Activated CD8-positive, alpha-beta memory T cell treated with anti-CD3 and anti-CD28 coated beads for 1 hour (primary cell): ENCODE measurements at places on chromosomes 4 and X.

GRCh38 chrX:10620121-10620699, at the start of gene MID1:
Gene MID1 (minus strand): TSS chrX:10620585. CDS start chrX:10567547, 53,038 bp downstream.
- DNase-seq, result no peak

DNA sequence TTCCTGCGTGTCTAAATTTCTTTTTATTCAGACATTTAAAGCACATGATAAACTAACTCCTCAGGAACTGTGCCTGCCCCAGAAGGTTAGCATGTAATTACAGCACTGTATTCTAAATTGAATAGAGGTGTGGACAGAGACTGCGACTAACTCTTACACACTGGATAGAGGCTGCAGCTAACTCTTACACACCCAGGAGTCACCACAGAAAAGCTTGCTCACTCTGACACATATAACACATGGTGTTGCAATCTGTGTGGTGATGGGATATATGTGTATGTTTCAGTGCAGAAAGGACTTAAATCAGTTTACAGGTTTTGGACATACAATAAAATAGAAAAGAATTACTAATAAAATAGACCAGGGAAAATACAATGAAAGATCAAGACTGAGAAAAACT, 41.5 kb downstream of the SMAD1 start:
- no peak for DNase-seq

DNA sequence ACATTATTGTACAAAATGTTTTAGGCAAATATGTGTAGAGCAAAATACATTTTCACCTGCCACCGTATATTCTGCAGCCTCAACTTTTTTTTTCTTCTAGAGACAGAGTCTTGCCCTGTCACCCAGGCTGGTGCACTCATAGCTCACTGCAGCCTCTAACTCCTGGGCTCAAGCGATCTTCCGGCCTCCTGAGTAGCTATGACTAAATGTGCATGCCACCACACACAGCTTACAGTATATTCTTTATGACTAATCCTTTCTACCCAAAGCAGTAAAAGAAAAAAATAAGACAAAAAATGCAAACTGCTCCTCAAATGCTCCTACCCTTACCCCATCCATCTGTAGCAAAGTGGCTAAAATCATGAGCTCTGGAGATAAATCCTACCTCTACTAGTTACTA, 426.3 kb downstream of the KCNIP4 start:
- DNase-seq, result no peak

GRCh38 chr4:52248820-52249219, 197.7 kb downstream of the SPATA18 start:
- DNase-seq, result no peak

DNA sequence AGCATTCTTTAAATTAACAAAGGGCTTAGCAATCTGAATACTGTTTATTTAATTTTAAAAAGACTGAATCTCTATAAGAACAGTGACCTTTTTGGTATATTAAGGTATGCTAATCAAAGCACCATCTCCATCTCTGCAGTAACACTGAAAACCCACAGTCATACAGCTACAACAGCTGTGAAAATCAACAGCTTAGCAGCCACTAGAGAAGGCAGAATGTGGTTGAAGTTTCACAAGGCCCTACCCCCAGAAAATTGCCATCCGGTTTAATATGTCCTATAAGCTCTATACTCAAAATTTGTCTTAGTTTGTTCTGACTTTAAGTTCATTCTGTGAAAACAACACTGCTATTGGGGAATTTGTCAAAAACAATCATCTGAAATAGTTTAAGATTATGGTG, 128.7 kb downstream of the OPHN1 start:
- no peak for DNase-seq

DNA sequence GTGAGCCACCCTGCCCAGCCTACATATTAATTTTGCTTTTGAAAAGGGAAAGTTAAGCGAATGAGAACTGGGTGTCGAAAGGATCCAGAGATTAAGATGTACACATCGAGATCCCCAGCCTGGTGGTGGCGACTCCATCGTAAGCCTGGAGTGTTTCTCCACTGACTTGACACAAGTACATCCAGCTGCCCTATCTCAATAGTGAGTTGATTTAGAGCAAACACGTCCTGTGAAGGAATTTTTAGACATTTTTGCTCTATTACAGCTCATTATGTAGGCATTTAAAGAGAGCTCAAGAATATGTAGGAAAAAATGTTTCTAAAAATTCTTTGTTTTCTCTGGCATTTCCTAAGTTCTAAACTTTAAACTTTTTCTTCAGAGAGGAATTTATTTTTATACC, 11.7 kb upstream of the CLDN34 start:
- no peak for DNase-seq

DNA sequence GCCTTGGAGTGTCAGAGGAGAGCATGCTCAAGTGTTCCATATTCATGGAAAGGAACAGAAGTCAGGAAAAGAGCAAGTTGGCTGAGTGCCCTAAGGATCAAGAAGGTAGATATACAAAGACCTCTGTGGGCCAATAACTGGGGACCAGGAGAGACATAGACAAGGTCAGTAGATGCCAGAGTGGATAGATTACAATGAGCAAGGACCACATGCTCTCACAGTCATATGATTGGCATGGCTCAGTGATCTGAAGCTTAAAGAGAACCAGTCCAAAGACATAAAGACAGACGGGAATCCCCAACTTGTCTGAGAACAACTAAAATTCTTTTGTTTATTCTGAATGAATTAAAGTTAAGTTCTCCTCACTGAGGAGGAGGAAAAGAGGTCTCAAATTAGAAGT, 289.7 kb downstream of the HS3ST1 start:
- no peak for DNase-seq

- peak; percentile 63 for DNase-seq
Observed at GRCh38 chrX:24464836-24465531, at the start of gene PDK3. Gene PDK3 (plus strand): TSS chrX:24465286. CDS start chrX:24465456, 170 bp downstream.

- no peak for DNase-seq
Observed at GRCh38 chr4:16448241-16448840, 222.1 kb upstream of the TAPT1 start.

- no peak for DNase-seq
Observed at GRCh38 chrX:9642270-9642995, 123.2 kb downstream of the GPR143 start.

GRCh38 chrX:43747476-43747875, 91.4 kb downstream of the MAOA start:
- DNase-seq, result no peak

DNA sequence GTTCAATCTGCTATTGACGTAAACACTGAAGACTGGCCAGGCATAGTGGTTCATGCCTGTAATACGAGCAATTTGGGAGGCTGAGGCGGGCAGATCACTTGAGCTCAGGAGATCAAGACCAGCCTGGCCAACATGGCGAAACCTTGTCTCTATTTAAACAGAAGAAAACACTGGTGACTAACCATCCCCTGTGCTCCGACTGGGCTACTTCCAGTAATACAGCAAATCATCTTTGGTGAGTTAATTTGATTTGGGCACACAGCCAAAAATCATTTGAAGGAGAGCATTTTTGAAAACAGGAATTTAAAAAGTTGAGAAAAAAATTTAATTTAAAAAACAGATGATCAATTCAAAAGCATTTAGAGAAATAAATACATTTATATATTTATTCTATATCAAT, 52.0 kb downstream of the SEC24D start:
- DNase-seq, result no peak

DNA sequence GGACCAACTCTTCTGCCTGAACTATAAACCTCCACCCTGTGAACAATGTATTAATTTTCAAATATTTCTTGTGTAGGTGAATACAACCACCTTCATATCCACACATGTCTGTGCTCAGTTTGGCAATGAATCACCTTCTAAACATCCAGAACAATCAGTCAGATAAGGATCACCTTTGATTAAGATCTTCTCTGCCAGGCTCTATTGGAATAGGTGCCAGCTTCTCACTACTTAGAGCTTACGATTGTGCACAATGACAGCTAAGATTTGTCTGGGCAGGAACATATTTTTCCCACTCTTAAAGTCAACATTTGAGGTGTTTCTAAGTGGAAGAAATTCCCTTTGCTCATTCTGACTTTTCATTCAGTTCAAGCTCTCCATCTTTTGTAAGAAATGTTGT, 237.2 kb downstream of the IL1RAPL2 start:
- DNase-seq, result no peak

GRCh38 chr4:17124767-17125166, 226.3 kb upstream of the LDB2 start:
- DNase-seq, result no peak

- DNase-seq, result no peak
Observed at GRCh38 chr4:42655269-42655637, 1.7 kb downstream of the ATP8A1 start.
